ENCODE measurements at places on chromosomes 11 and 22. TPM values are rescaled to one million over a fixed set of nuclear protein-coding genes. Genes with fewer than 3 reads are reported as not detected.

The CNGA4 gene
- polyA plus RNA-seq, result not detected

The GLYAT gene
- polyA plus RNA-seq, result not detected

The GGTLC2 gene
- polyA plus RNA-seq, result not detected

GRCh38 chr11:70519117-70519516, 120.8 kb downstream of the CTTN start:
- DNase-seq, result no peak

DNA sequence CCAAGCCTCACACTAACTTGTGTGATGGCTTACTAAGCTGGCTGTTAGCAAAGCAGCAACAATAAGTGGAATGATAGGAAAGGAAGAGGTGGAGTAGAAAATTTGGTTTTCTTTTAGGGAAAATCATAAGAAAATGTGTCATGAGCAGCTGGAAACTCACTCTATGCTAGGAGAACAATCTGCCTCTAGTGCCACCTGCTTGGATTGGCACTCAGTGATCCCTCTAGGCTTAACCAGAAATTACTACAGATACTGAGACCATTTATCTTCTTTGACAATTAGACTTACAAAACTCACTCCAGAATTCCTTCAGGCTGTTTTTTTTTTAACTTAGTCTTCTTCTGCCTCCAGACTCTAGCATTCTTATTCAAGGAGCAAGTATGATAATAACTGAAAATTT, 117.3 kb downstream of the CD44 start:
- no peak for DNase-seq

GRCh38 chr11:2328021-2328420, 26.2 kb downstream of the TSPAN32 start:
- DNase-seq, result no peak

GRCh38 chr11:62856333-62856895, 17.0 kb upstream of the WDR74 start:
- no peak for DNase-seq
